ENCODE measurements at places on chromosomes 11 and 22. TPM values are rescaled to one million over a fixed set of nuclear protein-coding genes. Genes with fewer than 3 reads are reported as not detected.

DNA sequence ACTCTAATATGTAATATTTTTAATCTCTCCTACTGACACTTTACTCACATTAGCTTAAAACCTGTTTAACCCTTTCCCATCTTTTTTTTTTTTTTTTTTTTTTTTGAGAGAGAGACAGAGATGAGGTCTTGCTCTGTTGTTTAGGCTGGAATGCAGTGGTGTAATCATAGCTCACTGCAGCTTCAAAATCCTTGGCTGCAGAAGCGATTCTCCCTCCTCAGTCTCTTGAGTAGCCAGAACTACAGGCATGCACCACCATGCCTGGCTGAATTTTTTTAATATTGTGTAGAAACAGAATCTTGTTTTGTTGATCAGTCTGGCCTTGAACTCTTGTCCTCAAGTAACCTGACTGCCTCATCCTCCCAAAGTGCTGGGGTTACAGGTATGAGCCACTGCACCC, 37.3 kb downstream of the PAMR1 start:
- DNase-seq = no peak

GRCh38 chr11:94681140-94681539, 87.0 kb upstream of the AMOTL1 start:
- no peak for DNase-seq

- DNase-seq = no peak
Observed at GRCh38 chr22:46937939-46938338, 175.5 kb downstream of the TBC1D22A start.

GRCh38 chr11:119650251-119650650, 78.7 kb downstream of the NECTIN1 start:
- DNase-seq = no peak

GRCh38 chr22:19621373-19622060, 92.8 kb upstream of the SEPTIN5 start:
- DNase-seq = no peak

DNA sequence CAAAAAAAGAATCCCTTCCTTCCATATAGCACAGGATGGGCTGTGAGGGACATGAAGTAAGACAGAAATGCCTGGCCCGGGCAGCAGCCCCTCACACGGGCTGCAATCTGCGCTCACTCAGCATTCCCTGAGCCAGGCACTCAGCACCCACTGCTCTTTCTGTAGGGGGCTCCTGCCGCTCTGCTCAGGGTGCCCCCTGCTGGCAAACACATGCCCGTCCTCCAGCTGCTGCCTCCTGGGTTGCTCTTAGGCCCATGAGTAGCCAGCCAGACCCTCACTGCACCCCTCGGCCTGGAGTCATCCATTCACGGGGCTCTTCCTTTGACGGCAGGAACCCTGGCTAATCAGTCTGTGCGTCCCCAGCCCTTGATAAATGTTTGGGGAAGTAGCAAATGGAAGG, 6.9 kb downstream of the MCAT start:
- DNase-seq = peak; percentile 20

- DNase-seq = no peak
Observed at GRCh38 chr11:35160902-35161597, 22.1 kb downstream of the CD44 start.

ALG8 gene
- 70.9 TPM for total RNA-seq

OR51I1 gene
- not detected for total RNA-seq

GRAMD1B gene
- total RNA-seq = 52.0 TPM

SCGB1A1 gene
- total RNA-seq = not detected

Measured in myocyte (in vitro differentiated cells).